Activated naive CD4-positive, alpha-beta T cell treated with anti-CD3 and anti-CD28 coated beads, Interleukin-2, amount 10 ng/mL, durations not matched to agents 7 days and 5 days (primary cell): ENCODE measurements at places on chromosomes 6 and 20.

- DNase-seq, result no peak
Measured at GRCh38 chr6:71367756-71368155, 79.1 kb downstream of the OGFRL1 start.

DNA sequence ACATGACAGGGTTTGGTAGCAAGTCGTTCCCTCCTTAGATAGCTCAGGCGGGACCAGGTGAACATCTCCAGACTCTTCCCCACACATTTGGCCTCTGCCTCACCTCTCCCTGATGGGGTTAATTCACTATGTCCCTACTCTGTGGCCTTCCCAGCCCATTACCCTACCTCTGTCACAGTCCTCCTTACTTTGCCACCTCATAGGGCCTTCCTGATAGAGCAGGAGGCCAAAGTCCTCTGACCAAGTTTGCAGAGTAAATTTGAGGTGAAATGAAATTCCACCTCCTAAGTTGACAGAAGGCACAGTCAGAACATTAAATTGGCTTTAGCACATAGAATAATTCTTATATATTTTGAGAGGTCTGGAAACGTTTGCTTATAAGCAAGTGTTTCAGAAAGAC is 53.1 kb upstream of the ARMC2 start:
- DNase-seq, result no peak

GRCh38 chr6:11810854-11811643 is 32.4 kb upstream of the ADTRP start:
- no peak for DNase-seq

- DNase-seq, result no peak
Measured at GRCh38 chr6:167102318-167102717, 20.6 kb upstream of the CCR6 start.

DNA sequence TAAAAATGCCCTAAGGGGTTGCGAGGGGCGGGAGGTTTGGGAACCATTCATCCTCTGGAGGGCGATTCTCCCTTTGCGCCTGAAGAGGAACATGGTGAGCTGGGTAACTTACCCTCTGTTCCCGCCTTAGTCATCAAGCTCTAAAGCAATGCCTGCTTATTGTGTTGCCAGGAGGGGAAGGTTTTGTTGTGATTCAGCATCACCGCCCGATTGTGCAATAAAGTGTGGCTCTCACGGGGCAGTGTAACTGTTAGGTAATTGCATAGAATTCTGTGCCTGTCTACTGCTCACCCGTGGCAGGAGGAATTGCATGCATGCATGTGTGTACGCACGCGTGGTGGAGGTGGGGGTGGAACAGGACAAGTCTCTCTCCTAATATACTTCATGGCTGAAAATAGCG is 95.5 kb upstream of the AGPAT4 start:
- DNase-seq, result no peak

- DNase-seq, result no peak
Measured at GRCh38 chr20:40680161-40680959, 8.7 kb downstream of the MAFB start.

- no peak for DNase-seq
Measured at GRCh38 chr20:18986895-18987580, 173.5 kb downstream of the SCP2D1 start.

DNA sequence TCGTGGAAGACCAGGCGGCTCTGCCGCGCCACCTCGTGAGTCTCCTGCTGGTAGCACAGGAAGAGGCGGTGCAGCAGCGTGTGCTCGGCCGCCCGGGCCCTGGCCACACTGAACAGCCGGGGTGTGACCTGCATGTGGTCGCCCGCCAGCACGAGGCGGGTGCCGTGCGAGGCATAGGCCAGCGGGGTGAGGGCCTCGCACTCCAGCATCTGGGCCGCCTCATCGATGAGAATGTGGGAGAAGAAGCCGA is 7.0 kb downstream of the HELZ2 start:
- DNase-seq, result no peak

- DNase-seq, result no peak
Measured at GRCh38 chr6:90088009-90088408, 193.7 kb downstream of the GJA10 start.

DNA sequence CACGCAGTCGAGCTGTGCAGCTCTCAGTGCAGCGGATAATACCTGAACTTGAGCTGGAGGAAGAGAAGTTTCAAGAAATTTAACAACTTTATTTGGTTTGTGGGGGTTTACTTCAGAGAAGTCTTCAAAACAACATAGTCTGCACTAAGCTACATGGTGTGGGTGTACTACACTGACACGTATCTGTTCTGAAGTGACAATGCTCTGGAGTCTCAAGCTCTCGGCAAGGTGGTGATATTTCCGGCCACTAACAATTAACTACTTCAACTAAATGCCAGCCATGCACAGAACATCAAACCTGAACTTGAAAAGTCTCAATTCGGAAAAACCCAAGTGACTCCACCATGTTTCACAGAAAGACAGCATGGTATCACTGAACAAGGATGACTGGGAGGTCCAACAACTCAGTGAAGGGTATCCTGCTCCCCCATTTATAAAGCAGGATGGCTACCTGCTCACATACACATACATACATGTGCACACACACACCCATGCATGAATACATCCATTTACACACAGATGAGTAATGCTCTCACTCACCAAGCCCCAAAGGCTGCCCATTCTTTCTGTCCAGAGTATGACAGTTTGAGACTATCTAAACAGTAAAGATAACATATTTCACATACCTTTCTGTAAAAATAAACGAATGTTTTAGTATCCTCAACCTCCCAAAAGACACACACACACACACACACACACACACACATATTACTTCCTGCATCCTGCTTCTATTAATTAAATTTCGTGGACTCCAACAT is 15.4 kb upstream of the ANKRD60 start:
- DNase-seq, result no peak

GRCh38 chr20:48728042-48728825 is 99.6 kb downstream of the PREX1 start:
- no peak for DNase-seq

- no peak for DNase-seq
Measured at GRCh38 chr6:80325742-80326141, 219.3 kb downstream of the BCKDHB start.

GRCh38 chr20:60728705-60729104 is 523.4 kb upstream of the CDH4 start:
- no peak for DNase-seq

DNA sequence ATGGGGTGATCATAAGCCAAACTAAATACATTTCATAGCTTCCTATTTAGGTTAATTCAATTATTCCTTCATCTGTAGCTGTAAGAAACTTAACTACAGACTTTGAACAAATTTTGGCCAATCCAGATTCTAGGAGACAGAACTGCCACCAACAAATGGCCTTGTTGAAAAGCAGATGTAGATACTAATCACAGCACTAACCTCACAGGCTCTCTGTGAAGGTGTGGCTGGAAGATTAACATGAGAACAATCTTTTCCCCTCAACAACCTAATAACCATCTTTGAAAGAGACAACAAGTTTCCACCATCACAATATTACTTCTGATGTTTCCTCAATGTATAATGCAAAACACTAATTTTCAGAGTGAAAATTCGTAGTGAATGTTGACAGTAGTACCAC is 87.8 kb downstream of the SESN1 start:
- no peak for DNase-seq

- no peak for DNase-seq
Measured at GRCh38 chr6:158027590-158028285, 46.1 kb downstream of the SYNJ2 start.
